ENCODE measurements at places on chromosomes 4 and X. TPM values are rescaled to one million over a fixed set of nuclear protein-coding genes. Genes with fewer than 3 reads are reported as not detected.

The ADAM29 gene
- not detected for total RNA-seq

The CXCL11 gene
- total RNA-seq: not detected

The PAGE2 gene
- not detected for total RNA-seq

The TBC1D8B gene
- total RNA-seq: 14.4 TPM

DNA sequence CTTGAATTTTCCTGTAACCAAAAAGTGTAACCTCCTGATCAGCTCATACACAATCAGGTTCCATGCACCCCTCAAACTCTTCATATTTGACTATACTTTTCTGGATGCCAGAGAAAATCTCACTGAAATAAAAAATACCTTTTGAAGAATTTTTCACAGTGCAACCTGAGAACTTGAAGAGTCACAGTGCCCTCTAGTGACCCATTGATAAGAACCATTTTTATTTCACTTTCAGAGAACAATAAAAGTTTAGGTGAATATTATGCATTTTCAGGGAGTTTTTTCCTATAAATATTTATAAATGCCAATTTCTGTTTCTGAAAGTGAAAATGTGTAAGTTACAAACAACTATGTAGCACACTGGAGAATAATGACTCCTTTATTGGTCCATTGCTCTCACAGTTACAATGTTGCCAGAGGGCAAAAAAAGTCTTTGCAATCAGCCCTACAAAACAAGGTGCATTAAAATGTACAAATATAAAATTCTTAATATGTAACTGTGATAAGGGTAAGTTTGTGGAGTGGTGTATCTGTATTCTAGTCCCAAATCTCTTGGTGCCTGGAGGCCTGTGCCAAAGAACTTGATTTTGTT, 153.6 kb upstream of the INTU start:
- H3K27ac ChIP-seq: no peak overlapping the region
- DNase-seq: peak; percentile 15
- H3K27me3 ChIP-seq: no peaks in the 10 kb centered on the region
- H3K4me3 ChIP-seq: no peak overlapping the region

DNA sequence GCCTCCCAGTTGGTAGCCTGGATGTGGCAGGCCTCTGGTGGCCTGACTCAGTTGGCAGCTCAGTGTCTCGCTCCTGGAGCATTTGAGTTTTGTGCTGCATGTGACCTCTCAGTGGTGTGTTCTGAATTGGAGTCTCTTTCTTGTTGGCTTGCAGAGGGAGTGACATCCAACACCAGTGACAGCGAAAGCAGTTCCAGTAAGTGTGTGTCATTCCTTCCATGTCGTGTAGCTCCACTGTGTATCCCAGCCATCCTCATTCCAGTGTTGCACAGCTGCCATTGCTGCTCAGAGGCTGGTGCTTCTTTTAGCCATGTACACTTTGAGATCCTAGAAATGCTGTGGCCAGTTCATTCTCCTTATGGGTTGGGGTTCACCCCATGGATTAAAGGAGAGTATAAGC, 52.4 kb downstream of the DLG3 start:
- no peaks in the 10 kb centered on the region for H3K27me3 ChIP-seq
- no peak overlapping the region for H3K4me3 ChIP-seq
- no peak overlapping the region for H3K27ac ChIP-seq

DNA sequence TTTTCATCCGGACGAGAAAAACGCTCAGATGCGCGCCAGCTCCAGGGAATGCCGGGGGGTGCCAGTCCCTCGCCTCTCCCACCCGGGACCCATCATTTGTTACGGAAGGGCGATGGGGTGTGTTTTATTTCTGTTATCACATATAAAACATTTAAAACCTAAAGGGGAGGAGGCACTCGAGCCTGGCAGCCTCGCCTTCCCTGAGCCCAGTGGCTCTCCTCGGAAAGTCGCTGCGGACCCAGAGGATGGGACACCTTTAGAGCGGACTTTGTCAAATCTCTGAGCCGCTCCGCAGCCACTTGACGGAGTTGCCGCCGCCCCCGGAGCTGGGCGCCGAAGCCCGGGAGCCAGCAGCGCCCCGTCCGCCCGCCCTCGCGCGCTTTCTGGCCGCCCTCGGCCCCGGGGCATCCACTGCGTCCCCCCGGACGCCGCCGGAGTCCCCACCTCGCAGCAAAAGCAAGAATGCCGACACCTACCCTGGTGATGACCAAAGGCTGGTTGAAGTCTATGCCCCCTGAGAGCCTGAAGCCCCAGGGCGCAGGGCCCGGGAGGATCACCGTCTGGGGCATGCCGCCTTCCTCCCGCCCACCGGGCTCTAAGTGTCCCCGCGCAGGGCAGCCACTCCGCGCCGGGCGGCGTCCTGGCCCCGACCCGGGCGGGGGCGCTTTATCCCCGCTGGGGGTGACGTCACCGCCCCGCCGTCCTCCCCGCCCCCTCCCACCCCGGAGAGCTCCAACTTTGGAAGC, at the start of gene PDLIM3:
Gene PDLIM3, minus strand, starts transcription at position 642 of the 746 bp plus-strand sequence. Its CDS starts 73 bp downstream, at position 569.
- peak within 1 kb of the TSS; percentile 67 for H3K4me3 ChIP-seq
- DNase-seq: no peak
- no peaks in the 10 kb centered on the region for H3K4me1 ChIP-seq
- no peaks in the 10 kb centered on the region for H3K36me3 ChIP-seq
- H3K27me3 ChIP-seq: peaks cover 31% of the 10 kb centered on the region

GRCh38 chr4:88993246-88993645, 63.7 kb downstream of the FAM13A start:
- no peak overlapping the region for H3K4me3 ChIP-seq
- H3K27me3 ChIP-seq: peaks cover 3% of the 10 kb centered on the region
- no peak for DNase-seq
- no peak overlapping the region for H3K27ac ChIP-seq
- H3K4me1 ChIP-seq: peaks cover 35% of the 10 kb centered on the region

DNA sequence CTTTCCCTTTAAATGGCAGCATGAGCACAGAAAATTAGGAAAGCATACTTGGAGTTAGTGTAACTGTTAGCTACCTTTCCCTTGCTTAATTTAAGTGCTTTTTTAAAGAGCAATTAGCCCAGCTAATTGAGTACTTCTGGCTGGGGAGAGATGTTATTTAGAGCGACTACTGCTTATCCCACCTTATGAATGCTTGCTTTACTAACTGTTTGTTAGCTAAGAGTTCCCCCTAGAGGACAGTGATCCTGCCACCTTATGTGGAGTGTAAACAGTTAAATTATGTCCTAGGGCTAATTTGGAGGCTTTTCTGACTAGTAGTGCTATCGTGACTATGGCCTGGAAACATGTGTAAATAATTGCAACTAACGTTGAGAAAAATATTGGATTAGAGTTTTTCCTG, 909.4 kb downstream of the FSTL5 start:
- H3K4me3 ChIP-seq: no peak overlapping the region
- H3K27me3 ChIP-seq: no peaks in the 10 kb centered on the region
- DNase-seq: no peak
- no peaks in the 10 kb centered on the region for H3K4me1 ChIP-seq

GRCh38 chr4:152014280-152014679, 253.5 kb upstream of the GATB start:
- DNase-seq: no peak
- H3K27ac ChIP-seq: no peak overlapping the region
- H3K4me1 ChIP-seq: no peaks in the 10 kb centered on the region
- no peak overlapping the region for H3K4me3 ChIP-seq
- H3K36me3 ChIP-seq: 0 out of 2 replicates have a peak, but pooled peaks cover 11% of the 10 kb centered on the region

DNA sequence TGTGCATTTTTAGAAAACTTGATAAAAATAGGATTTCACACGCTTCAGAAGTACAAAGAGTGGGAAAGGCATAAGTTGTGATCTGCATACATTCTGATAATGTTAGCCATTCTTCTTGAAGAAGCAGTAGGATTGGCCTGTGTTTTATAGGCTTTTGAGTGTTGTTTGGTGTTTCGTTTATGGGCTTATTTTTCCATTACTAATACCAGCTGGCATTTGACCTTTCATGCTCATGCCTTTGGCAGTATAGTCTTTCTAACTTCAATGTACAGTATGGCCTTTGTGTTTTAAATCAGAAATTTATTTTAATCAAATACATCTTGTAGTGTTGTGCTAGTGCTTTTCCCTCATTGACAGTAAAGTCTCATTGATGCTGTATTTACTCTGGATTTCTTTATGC, 51.5 kb upstream of the SLC4A4 start:
- peak overlapping the region; percentile 9 for H3K4me3 ChIP-seq
- H3K36me3 ChIP-seq: peaks cover 10% of the 10 kb centered on the region
- no peaks in the 10 kb centered on the region for H3K27me3 ChIP-seq
- H3K4me1 ChIP-seq: peaks cover 71% of the 10 kb centered on the region
- DNase-seq: peak; percentile 63

DNA sequence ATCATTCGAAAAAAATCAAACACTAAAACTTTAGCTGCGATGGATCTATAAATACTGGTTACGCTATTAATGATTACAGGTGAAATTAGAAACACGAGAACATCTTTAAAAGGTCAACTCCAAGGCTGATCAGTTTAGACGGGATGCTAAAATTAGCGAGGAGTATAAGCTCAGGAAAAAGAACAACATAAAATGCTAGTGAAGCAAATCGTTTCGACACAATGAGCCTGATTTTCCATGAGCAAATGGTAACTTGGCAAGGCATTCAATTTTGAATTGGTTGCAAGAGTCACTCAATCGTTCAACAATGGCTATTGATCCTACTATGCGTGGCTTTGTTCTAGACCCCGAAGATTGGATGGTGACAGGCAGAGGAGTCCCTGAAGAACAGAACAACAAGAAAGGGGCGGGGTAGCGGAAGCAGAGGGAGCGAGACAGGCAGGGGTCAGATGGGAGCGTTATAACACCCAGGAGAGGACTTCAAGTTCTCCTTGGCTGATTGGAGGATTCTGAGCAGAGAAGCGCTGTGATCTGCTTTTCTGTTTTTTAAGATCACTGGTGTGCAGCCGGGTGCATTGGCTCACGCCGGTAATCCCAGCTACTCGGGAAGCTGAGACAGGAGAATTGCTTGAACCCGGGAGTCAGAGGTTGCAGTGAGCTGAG, 146.5 kb downstream of the RBM47 start:
- peaks cover 24% of the 10 kb centered on the region for H3K4me1 ChIP-seq
- H3K36me3 ChIP-seq: no peaks in the 10 kb centered on the region
- H3K27ac ChIP-seq: no peak overlapping the region
- no peak overlapping the region for H3K4me3 ChIP-seq

DNA sequence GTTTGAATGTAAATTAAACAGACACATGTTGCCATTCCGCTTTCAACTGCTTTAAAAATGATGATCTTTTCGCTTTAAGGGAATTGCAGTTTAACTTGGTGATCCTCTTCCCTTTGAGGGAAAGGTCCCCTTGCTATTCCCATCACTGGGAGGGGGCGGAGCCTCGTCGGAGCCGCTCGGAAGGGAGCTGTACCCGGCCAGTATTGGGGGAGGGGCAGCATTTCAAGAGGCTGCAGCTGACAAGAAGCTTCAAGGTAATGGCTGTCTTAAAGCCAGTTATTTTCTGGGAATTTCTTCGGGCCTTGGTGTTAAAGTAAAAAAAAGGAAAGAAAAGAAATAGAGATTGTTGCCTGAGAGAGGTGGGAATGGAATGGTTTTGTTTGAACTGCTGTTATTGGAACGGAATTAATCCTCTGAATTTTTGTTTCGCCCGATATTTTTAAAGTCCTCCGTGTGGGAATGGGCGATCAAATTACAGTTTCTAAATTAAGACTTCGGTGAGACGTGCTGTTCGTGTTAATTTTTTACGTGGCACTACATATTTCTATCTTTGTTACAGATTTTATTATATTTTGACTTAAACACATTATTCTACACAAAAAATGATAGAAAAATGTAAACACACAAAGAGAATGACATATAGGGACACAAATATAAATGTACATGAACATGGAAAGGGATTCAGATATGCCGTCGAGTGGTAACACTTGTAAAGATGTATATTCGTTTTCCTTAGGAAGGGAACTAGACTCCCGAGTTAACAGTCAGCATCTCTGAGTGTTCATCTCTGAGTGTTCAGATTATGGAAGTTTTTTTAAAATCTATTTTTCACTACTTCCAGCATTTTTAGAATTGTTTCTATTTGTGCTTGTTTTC, 9.2 kb downstream of the PWWP3B start:
- no peaks in the 10 kb centered on the region for H3K4me1 ChIP-seq
- H3K27me3 ChIP-seq: no peaks in the 10 kb centered on the region
- no peaks in the 10 kb centered on the region for H3K36me3 ChIP-seq
- no peak overlapping the region for H3K27ac ChIP-seq
- H3K4me3 ChIP-seq: no peak overlapping the region
- no peak for DNase-seq

DNA sequence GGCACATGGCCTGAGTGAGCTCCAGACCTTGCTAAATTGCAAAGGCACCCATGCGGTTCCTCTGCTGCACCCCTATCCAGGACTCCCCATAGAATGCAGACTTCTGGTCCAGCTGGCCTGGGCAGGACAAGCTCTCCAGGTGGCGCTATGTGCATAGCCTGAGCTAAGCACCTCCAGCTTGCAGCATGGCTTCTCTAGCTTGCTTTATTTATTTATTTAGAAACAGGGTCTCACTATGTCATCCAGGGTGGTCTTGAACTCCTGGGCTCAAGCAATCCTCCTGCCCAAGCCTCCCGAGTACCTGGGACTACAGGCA, 5.5 kb upstream of the WFS1 start:
- no peak overlapping the region for H3K4me3 ChIP-seq
- peaks cover 4% of the 10 kb centered on the region for H3K4me1 ChIP-seq
- H3K27me3 ChIP-seq: peaks cover 14% of the 10 kb centered on the region

DNA sequence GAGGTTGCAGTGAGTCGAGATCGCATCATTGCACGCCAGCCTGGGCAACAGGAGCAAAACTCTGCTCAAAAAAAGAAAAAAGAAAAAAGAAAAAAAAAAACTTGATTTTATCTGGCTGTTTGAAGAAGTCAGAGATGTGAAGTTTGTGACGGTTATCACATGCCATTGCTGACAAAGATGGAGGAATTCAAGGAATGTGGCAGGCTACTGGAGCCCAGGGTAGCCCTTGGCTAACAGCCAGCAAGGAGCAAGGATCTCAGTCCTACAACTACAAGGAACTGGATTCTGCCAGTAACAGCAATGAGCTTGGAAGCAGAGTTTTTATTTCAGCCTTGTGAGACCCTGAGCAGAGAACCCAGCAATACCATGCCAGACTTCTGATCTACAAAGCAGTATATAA, 24.3 kb upstream of the TET2 start:
- no peaks in the 10 kb centered on the region for H3K27me3 ChIP-seq
- H3K4me1 ChIP-seq: peaks cover 11% of the 10 kb centered on the region
- H3K4me3 ChIP-seq: no peak overlapping the region
- H3K27ac ChIP-seq: no peak overlapping the region

GRCh38 chrX:115581759-115582615, 21.0 kb downstream of the PLS3 start:
- peak overlapping the region; percentile 92 for H3K27ac ChIP-seq
- no peaks in the 10 kb centered on the region for H3K27me3 ChIP-seq
- peaks cover 13% of the 10 kb centered on the region for H3K36me3 ChIP-seq
- no peak overlapping the region for H3K4me3 ChIP-seq
- peaks cover 62% of the 10 kb centered on the region for H3K4me1 ChIP-seq

GRCh38 chrX:126064901-126065541, 101.1 kb downstream of the DCAF12L2 start:
- H3K4me1 ChIP-seq: no peaks in the 10 kb centered on the region
- DNase-seq: no peak
- H3K27me3 ChIP-seq: no peaks in the 10 kb centered on the region
- no peaks in the 10 kb centered on the region for H3K36me3 ChIP-seq

DNA sequence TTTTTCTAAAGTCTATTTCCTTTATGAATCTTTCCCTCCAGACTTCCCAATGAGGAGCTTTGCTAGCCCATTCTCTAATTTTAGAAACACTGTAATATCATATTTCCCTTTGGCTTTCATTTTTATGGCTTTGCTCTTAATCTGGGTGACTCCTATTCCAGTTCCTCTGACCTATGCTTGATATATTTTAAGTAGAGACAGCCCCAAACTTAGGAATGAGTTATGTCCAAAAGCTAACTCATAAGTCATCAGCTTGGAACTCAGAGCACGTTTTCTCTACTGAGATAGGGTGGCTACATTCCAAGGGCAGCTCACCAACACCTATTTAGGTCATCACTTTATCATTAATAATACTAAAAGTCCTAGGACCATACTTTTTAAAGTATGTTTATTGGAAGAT, 77.8 kb downstream of the OR13H1 start:
- H3K27me3 ChIP-seq: no peaks in the 10 kb centered on the region
- H3K4me3 ChIP-seq: no peak overlapping the region
- no peaks in the 10 kb centered on the region for H3K36me3 ChIP-seq
- DNase-seq: no peak
- no peak overlapping the region for H3K27ac ChIP-seq
- peaks cover 6% of the 10 kb centered on the region for H3K4me1 ChIP-seq
